ENCODE measurements at places on chromosomes 3 and 15.

GRCh38 chr15:62818691-62819090, 223.9 kb upstream of the TPM1 start:
- no peak for DNase-seq

GRCh38 chr3:17639257-17639656, 103.2 kb downstream of the TBC1D5 start:
- no peak for DNase-seq

DNA sequence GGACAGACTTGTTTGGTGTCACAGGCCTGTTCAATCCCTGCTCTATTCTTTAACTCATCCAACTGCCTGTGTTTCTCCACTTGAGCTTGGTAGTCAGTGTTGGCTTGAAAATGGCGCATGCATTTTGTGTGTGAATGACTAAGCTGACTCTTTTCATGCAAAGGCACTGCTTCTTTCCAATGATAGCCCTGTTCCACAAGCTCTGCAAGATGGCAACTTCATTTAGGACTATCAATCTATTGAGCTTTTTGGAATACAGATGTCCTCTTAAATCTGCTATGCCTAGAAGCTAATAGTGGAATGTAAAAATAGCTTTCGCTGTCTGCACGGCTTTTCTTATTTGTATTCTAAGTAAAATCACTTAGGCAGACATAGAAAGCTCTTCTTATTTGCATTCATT, 33.6 kb upstream of the SYNPR start:
- DNase-seq = no peak

DNA sequence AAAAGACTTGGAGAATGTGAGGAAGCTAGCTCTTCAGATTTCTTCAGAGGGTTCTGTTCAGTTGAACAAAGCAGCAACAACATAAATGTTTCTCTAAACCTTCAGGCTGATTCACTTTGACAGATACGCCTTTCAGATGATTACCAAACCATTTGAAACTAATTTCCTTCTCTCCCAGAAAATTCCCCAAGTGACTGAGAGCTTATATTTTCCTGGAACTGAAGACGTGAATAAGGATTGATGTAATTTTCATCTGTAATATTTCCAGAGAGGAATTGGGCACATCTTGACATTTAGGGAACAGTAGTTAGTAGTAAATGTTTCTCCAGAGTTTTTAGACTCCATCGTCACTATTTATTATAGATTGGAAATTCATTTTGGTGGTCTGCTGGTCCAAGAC, 108.6 kb upstream of the AADACL2 start:
- DNase-seq = no peak

DNA sequence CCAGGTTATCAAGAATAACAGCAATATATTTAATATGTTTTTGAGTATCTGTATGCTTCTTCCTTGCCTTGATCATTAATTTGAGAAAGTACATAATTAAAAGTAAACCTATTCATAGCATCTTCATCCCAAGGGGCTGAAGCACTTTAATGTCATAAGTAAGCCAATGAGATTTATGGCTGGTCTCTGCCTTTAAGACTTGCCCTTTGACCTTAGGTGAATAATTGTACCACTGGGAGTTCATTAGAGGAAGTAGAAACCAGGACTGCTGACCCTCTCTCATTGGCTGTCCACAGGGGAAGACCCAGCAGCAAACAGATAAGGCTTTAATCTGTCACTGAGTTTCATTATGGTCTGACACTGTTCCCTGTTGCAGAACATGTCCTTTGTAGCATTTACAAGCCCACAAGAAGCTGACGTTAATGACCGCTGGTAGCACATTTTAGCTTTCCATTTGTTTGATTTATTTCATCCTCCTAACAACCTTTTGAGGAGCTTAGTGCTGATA, 16.3 kb upstream of the ERC2 start:
- no peak for DNase-seq

DNA sequence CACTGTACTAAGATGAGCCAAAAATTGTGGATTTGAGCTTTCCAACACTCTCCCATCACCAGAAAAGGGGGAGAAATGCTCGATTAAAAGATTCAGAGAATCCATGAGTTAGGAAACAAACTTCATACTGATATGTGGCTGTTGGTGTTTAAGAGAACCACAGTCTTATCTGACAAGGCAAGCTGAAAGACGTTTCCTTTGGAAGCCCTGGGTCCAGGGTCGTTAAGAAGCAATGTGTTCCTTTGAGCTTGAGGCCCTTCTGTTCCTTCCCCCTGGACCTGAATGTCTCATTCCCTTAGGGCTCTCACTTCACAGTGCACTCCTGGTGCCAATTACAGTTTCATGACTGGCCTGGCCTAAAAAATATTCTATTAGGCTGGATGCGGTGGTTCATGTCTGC, 524.8 kb upstream of the PPP2R3A start:
- no peak for DNase-seq

DNA sequence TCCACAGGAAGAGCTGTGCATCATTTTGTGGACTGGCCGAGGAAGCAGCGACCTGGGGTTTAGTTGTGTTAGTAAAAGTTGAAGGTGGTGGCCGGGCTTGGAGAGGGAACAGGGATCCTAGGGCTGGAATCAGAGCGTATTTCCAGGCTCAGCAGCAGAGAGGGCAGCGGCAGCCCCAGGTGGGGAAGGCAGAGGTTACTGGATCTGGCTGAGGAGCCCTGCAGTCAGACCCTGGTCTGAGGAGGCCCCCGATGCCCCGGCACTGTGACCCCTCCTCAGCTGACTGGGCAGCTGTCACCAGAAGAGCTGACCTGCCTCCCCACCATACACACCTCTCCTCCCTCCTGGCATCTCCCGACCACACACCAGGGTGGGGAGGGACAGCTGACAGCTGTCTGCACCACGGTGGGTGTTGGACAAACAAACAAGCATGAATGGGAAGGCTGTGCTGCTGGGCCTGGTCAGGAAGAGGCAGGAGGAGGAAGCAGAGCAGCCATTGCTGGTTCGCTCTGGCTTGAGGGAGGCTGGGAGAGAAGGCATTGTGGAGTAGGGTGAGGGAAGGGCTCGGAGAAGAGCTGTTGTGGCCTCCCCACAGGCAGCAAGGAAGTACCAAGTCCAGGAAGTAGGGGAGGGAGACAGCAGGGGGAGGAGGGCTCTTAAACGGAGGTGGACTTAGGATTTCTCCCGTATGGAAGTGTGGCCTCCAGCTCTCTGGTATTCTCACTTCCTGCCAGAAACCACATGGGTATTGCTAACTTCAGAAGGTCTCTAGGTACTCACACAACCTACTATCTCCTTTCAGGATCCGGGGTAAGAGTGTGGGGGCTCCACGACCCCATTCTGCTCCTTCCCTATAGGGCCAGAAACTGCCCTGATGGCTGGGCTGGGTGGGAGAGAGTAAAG, 49.5 kb upstream of the HACD2 start:
- DNase-seq = no peak

- DNase-seq = no peak
These were observed 70.4 kb downstream of the ST6GAL1 start for GRCh38 chr3:187000711-187001151.

- no peak for DNase-seq
These were observed 106.5 kb upstream of the CMC1 start for GRCh38 chr3:28134792-28135375.

GRCh38 chr3:187247398-187247797, 44.1 kb downstream of the MASP1 start:
- DNase-seq = no peak
